Activated T-helper 17 cell treated with anti-CD3 and anti-CD28 coated beads, Interleukin-2, amount 50 U/mL, for 72 hours (primary cell): ENCODE measurements at places on chromosomes 6 and 20.

DNA sequence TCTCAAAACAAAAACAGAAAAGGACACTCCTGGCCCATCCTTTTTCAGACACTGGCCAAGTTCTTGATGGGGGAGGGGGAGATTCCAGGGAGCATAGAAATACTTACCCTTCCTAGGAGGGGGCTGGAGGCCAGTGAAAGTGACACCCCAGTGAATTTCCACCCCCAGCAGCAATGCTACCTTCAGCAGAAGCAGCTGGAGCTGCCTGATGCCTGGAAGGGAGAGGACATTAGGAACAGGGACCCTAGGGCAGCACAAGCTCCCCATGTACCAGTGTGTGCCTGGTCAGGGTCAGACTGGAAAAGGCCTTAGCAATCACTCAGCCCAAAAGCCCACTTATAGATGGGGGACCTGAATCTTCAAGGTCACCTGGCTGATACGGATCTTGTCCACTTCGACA lies 2.4 kb downstream of the MICAL1 start:
- ATAC-seq = no peak

DNA sequence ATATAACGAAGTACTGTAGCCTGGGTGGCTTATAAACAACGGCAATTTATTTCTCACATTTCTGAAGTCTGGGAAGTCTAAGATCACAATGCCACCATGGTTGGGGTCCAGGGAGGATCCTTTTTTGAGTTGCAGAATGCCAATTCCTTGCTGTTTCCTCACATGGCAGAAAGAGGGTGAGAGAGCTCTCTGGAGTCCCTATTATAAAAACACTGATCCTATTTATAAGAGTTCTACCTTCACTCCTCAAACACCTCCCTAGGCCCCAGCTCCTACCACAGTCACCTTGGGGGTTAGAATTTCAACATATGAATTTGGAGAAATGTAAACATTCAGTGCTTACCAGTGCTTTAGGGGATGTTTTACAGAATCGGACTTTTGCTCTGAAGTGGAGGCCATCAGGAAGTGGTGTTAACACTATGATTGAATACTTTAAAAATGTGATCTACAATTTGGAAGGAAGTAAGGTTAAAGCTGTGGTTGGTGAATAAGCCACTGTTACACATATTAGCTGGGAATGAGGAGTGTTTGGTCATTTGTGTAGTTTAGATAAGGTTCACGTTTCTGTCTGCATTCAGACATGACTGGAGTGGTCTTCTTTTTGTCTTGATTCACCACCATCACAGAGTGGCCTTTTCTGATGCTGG lies 79.9 kb upstream of the SPTLC3 start:
- ATAC-seq = peak; percentile 54

GRCh38 chr6:82492134-82492533 lies 128.5 kb downstream of the TPBG start:
- no peak for ATAC-seq

- no peak for ATAC-seq
Observed at GRCh38 chr6:12189661-12190060, 100.5 kb upstream of the EDN1 start.

DNA sequence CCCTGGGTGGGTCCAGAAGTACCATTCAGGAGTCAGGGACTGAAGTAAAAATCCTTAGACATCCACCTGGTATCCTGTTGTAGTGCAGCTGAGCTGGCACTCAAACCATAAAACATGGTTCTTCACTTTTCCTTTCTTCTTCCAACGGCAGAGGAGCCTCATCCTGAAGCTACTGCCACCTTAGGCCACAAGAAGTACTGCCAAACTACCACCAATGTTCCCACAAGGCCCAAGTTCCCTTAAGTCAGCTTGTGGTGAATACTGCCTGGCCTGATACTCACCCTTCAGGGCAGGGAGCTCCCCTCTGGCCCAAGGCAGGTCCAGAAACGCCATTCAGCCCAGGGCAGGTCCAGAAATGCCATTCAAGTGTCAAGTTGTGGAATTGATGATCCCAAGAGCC lies 1053.4 kb upstream of the CITED2 start:
- peak; percentile 11 for ATAC-seq

DNA sequence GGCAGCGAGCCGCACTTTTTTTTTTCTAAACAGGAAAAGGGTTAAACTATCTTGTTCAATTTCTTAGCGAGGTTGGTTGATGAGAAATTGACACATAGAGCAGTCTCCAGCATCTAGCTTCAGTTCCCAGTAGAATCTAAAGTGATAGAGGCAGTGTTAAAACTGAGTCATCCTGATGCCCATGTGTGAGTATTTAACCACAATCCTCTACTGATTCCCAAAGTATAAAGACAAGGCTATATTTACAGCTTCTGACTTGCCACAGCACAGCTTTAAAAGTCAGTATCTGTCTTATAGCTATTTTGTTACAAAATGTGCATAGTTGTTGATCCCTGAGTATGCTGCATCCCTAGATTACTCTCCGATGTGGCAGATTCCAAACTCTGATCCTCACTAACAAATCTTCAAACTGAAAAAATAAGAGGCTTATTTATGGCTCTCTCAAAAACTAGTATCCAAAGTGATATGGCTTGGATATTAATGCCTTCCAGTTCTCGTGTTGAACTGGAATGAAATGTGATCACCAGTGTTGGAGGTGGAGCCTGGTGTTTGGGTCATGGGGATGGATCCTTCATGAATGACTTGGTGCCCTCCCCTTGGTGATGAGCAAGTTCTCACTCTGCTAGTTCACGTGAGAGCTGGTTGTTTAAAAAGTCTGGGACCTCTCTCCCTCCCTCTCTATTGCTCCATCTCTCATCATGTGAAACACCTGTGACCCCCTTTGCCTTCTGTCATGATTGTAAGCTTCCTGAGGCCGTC lies 13.1 kb upstream of the POPDC3 start:
- ATAC-seq = peak; percentile 61

DNA sequence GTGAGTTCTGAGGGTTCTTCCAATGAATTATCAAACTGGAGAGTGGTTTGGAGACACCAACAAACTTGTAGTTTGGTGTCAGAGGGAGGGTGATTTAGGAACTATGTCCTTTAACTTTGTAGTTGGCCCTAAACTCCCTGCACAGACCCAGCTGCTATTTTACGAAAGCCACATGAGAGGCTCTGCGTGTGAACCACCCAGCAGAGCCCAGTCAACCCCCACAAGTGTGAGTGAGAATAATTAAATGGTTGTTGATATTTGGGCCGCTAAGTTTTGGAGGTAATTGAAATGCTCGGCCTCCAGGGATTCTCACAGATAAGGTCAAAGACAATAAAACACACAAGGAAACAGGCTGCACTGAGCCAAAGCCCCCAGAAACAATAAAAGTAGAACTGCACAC lies 6.9 kb upstream of the VAPB start:
- ATAC-seq = no peak

DNA sequence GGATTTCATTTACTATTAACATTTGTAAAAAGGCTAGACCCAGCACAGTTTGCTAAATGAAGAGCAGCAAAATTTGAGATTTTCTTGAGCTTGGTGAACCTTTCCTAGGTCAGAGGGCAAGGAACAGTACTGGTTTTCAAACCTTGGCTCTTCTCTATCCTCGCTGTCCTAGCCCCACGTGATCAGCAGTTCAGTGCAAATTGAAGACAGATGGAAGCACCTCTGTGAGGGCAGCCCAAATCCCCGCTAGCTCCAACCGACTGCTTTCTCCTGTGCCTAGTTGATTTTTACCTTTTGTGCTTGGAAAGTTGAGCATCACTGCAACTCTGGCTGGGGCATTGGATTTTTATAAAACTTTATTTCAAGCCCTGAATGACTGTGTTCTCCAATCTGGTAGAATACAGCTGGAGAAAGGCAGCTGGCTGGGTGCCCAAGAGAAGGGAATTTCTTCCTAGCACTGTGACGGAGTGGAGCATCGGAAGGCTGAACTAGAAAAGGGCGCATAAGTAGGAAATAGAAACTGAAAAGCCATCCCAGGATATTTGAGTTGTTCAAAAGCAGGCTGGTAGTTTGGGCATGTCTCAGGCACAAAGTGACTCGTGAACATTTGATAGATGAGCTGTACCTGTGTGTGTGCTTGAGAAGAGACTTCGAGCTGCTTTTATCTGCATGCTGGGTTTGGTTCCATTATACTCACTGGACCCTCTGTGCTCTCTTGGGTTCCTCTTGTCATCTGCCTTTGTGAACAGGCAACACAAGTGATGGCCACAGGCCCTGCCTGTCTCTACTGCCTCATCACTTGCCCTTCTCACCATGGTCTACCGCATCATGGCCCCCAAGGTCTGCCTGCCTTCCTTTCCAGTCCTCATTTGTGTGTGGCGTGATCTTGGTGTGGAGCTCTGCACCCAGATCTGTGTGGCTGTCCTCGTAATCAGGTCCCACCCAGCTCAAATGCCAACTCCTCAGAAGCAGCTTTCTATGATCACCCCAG lies 2.3 kb downstream of the RNF114 start:
- ATAC-seq = no peak

DNA sequence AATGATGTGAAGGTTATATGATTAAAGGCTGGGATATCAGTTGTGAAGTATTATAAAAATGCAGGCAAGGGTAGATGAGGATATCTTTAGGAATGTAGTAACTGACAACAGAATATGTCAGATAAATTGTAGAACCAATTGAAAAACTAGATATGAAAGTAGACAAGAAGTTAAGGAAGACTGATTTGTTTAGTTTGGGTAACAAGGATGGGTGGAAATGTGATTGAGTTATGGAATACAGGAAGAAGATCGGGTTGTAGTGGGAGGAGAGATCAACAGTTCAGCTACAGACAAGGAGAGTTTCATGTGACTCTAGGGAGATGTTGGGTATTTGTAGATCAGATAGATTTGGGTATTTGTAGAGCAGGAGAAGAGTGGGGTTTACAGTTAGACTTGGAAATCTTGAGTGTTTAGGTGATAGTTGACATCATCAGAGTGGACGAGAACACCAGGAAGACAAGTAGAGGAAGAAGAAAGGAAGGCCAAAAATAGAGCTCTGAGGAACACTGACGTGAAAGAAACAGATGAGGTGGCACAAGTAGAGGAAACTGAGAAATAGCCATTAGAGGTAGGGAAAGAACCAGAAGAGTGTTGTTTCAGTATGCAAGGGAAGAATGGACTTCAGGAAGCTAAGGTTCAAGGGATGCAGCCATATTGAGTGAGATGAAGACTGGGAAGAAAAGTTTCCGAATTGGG lies 12.1 kb upstream of the TSPYL1 start:
- no peak for ATAC-seq

DNA sequence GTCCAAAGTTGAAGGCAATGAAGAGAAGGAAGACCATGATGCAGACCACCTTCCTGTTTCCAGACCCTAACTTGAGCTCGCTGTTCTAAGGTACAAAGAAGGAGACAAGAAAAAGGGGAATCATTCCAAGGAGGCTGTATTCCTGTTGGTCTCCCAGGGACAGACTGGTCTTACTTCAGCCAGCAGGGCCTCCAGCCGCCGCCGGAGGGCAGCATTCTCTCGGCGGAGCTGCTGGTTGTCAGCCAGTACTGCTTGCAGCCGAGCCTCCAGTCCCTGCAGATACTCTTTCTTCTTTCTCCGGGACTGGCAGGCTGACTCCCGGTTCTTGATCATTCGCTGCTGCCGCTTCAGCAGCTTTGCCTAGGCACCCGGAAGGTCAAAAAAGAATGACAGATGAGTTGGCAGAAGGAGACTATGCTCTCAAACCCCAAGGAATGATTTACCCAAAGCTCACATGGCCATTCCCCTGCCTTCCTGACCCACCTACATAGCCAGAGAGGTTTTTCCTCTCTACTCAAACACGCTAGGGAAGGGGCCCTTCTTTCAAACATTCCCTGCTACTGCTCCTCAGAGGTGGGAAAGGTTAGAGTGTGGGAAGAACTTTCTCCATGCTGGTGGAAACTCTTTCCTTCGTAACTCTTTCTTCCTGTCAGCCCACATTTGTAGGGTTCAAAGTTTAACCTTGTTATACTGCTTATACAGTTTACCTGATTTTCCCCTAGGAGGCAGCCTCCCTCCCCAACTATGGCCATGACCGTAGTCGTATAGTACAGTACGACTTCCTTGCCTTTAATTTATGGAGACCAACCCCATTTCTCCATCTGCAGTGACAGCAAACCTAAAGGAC lies 9.0 kb downstream of the ATF6B start:
- peak; percentile 93 for ATAC-seq

- ATAC-seq = no peak
Observed at GRCh38 chr6:169850154-169850553, 98.7 kb downstream of the ERMARD start.

DNA sequence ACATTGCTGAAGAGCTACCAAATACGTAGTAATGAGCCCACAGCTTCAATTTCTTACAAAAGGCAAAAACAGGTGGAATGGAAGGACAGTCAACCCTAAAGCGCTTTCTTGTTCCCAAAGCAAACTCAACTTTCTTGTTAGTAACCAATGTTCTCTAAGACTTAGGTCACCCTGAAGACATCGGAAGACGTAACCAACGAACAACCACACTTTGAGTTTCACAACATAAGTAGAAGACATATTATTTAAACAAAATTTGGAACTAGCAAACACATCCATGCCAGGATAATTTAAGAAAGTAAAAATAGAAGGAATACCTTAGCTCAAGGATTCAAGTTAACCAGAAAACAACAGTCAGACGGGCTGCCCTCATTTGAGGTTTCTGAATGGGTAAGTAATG lies 51.0 kb downstream of the CNKSR3 start:
- ATAC-seq = no peak

DNA sequence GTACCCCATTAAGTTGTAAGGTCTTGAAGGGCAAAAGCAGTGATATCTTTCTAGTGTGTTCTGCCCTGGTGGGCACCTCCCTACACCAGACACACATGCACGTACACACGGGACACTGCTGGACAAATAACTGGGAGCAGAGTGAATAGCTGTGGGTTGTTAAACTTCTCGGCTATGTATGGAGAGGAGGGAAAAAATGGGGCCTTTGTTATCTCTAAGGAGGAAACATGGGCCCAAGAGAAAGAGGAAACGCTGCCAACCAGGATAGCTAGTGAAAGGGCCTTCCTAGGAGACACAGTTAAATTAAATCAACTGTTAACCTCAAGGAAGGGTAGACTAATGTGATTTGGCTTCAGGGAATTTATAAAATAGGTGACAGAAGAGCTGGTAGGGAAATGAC lies 169.7 kb downstream of the MYLK4 start:
- ATAC-seq = no peak

GRCh38 chr6:96542702-96543101 lies 20.2 kb upstream of the FHL5 start:
- no peak for ATAC-seq

DNA sequence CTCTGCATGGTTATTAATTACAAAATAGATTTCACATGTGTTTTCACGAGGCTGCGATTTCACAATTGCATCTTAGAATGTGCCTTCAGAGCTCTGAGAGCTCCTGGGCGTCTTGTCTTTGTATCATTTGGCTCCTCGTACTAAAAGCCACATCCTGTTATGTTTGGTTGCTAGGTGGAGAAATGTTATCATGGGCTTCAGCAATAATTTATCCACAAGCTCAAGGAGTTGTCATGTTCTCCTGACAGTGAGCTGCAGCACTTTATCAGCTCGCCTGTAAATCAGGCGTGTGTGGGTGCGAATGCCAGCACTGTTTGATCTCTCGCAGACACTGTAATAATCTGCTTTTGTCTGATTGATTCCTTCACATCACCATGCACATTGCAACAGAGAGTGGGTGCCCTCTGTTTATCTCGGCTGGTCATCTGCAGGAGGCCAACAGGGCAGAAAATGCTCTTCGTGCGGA lies 218.6 kb upstream of the ZFP64 start:
- peak; percentile 73 for ATAC-seq
